ENCODE measurements at places on chromosomes 11 and 22.

DNA sequence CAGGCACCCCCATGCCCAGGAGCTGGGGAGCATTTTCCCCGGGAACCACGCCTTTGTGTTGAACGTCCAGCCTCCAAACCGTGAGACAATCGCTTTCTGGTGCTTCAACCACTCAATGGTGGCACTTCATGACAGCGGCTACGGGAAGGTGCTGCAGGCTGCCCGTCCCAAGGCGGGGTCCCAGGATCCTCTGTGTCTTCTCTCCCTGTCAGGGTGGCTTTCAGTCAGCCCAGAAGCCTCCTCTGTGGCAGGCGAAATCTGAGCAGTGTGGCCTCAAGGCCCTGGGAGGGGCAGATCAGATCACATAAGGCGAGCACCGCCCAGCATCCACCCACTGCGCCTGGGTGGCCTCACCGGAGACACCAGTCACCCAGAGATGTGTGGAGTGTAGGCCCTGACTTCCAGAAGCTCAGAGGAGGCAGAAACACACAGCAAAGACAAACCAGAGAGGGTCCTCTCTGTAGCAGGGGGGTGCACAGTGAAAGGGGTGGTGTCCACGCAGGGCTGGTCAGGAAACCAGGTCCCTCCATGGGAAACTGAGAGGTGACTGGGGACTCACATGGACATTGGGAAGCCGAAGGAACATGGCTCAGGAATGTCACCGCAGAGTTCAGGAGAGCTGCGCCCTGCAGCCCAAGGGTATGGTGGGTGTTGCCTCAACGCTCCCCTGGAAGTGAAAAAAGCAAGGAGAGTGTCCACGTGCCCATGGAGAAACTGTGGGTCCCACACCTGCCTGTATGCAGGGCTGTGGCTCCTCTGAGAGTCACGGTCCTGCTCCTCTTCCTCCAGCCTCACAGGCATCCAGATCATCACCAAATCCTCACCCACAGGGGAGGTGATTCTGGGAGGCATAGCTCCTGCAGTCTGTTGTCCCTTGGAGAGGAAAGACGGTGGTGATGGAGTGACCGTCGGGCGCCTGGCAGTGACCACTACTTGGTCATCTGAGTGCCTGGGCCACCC, 1420.7 kb downstream of the TBC1D22A start:
- DNase-seq, result no peak

- DNase-seq, result no peak
Measured at GRCh38 chr11:111561306-111561705, 20.8 kb downstream of the LAYN start.

GRCh38 chr11:78304201-78304600, 113.4 kb downstream of the GAB2 start:
- no peak for DNase-seq

GRCh38 chr22:31838917-31839316, 85.1 kb downstream of the DEPDC5 start:
- DNase-seq, result no peak

DNA sequence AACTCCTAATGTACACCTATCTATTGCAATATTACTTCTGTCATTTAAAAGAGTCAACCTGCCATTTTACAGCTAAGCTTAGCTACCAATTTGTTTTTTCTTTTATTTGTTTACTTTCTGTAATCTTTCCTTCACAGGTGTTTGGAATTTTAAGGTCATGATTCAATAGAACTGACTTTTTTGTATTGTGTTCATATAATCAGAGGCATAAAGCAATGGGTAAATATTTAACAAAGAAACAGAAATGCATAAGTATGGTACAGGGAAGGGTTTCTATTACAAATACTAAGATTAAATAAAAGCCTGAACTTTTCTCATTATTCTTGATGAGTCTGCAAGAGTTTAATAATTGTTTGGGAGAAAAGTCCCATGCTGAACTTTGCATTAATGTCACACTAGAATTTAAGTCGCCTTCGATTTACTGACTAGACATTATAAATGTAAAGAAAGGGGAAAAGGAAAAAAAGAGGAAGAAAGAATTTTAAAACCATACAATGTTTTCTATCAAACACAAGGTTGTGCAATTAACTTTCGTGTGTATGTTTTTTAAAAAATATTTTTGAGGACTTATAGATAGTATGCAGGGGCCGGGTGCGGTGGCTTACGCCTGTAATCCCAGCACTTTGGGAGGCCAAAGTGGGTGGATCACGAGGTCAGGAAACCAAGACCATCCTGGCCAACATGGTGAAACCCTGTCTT, 35.0 kb upstream of the HIPK3 start:
- no peak for DNase-seq

- DNase-seq, result no peak
Measured at GRCh38 chr22:48882636-48883200, 945.0 kb downstream of the BRD1 start.

DNA sequence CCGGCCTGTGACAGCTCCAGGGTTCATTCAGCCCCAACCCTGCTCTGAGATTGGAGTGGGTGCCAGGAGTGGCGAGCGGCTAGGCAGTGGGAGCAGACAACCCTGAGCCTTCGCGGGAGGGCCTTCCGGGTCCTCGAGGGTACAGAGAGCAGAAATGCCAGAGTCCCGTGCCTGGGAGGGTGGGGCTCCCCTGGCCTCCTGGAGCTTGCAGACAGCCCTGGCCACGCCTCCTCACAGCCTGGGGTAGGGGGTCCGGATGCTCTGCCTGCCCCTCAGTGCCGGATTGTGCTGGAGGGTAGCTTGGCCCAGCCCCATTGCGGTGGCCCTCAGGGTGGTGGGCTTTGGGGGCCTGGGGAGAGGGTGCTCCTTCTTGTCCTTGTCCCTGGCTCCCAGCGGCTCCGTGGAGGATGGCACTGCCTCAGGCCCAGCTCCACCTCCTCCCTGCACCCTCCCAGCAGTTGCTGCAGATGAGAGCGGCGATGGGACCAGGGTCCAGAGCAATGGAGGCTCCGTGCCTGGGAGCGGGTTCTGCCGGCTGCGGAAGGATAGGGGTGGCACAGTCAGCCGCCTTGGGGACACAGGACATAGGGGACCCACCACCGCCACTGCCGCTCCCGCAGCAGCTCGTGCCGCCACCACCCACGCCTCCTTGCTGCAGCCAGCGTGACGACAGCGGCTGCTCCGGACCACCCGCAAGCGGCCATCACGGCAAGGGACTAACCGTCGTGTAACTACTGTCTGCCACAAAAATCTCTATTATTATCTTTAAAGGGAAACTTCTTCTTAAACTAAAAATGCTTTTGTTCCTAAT, 34.9 kb upstream of the OR10G7 start:
- DNase-seq, result peak; percentile 26

DNA sequence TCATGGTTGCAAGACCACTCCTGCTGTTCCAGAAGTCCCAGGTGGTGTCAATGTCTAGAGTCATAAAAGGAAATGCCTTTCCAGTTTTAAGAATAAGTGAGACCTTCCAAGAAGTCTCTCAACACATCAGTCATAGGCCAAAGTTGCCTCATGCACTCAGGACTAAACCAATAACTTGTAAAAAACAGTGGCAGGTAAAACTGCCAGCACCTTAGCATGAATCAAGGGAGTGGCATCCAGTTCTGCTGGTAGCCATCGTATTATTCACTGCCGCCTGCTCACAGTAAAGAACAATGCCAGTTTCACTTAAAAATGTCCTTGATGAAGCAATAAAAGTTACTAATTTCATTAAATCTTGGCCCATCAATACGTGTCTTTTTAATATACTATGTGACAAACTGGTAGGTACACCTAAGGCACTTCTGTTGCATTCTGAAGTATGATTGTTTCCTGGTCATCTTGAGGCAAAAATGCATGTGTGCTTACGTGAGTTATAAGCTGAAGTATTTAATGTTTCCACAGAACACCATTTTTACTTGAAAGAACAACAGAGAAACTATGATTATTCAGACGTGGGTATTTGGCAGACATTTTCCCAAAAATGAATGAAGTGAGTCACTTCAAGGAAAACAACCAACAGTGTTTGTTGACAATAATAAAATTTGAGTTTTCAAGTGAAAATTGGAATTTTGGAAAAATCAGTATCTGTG, 125.2 kb upstream of the SNX19 start:
- DNase-seq, result no peak

DNA sequence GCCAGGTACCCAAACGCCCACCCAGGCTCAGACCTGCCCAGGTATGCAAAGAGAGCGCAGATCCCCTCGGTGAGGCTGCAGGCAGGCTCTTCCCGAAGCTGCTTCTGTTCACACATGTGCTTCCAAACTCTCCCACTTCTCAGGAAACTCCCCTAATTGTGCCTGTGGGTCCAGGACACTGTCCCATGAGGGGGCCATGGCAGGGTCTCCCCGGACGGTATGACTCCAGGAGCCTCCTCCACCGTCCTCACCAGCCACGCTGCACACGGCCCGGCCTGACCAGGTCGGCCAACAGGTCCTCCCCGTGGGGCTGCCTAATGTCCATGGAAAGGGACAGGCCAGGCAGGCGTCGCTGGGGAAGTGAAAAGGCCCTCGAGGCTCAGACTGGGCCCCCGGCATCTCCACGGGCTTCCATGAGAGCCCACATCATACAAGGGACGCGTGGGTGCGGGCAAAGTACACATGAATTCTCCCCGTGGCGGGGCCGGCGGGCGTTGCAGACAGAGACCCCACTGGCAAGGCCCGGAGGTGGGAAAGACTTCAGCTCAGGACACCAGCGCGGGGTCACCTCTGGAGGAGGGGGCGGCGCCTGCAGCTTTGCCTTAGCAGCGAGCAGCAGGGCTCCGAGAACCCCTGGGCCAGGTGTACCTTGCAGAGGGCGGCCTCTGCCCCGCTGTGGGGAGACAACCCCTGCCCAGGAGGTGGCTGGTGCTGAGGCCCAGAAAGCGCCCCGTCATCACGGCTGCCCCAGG, 526.1 kb downstream of the BRD1 start:
- DNase-seq, result no peak

DNA sequence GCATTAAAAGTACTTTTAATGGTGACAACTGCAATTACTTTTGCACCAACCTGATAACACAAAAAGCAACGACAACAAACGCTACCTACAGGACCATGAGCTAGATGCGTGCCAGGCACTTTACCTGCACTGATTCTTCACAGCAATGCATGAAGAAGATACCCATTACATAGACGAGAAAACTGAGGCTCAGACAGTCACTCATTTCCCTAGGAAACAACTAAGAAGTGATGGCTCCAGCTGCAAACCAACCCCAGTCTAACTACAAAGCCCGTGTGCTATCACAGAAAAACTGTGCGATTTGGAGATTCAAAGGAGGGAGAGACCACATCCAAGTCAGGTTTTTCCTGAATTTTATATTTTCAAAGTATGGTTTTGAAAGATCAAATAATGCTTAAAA, 80.1 kb upstream of the TP53I11 start:
- no peak for DNase-seq

- peak; percentile 56 for DNase-seq
Measured at GRCh38 chr22:45863981-45864751, 112.8 kb downstream of the WNT7B start.

DNA sequence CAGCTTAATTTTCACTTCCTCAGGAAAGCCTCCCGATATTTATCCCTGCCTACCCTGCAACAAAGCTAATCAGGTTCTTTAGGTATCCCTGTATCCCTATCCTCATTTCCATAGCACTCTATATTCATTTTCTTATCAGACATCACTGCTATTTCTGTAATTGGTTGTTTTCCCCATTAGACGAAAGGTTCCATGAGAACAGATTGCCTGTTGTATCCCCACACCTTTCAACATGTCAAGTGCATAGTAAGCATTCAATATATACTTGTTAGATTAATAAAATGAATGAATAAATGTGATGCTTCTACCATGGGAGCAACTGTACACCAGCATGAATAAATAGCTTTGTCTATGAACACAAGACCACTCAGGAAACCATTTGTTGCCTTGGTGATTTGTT, 499.8 kb downstream of the DLG2 start:
- no peak for DNase-seq

DNA sequence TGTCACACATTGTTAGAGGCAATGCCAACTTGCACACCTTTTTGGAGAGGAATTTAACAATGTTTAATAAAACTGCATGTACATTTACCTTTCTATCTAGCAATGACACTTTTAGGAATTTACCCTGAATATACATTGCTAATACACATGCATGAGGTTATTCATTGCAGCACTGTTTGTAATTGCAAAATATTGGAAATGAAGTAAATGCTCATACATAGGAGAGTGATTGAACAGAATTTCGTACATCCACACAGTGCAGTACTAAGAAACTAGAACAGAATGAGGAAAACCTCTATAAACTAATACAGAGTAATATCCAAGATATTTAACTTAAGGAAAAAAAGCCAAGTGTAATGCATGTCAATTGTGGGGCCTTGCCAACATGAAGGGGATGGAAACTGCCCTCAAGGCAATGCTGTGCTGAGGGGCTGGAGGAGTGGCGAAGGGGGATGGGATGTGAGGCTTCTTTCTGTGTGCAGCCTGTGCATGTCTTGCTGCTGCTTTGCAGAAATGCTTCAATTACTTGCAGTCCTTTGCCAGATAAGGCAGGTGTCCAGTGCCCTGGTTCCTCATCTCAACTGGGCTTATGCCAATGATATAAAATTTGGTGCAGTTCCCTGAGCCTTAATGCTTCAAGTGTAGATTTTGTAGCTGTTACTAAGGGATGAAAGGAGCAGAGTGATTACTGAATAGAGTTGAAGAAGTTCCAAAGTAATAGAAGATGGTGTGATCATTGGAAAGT, 96.1 kb downstream of the GRIA4 start:
- DNase-seq, result no peak

GRCh38 chr22:19815093-19815822, 39.4 kb downstream of the GNB1L start:
- DNase-seq, result no peak

DNA sequence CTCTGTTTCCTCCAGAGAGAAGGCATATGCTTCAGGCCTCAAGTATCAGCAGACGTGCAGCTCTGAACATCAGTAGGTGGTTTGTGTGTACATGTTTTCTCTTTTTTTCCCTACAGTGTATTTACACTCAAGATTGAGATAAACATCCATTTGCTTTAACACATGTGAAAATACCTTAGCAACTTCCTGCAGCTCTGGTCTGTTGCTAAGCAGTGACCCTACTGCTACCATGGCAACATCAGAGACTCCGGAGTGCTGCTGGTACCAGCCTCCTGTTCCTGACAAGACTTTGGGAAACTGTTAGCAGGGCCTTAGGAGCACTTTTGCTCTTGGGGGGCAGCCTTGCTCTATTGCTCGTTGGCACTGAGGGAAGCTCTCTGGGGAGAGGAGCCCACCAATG, 221.2 kb upstream of the PLET1 start:
- no peak for DNase-seq

DNA sequence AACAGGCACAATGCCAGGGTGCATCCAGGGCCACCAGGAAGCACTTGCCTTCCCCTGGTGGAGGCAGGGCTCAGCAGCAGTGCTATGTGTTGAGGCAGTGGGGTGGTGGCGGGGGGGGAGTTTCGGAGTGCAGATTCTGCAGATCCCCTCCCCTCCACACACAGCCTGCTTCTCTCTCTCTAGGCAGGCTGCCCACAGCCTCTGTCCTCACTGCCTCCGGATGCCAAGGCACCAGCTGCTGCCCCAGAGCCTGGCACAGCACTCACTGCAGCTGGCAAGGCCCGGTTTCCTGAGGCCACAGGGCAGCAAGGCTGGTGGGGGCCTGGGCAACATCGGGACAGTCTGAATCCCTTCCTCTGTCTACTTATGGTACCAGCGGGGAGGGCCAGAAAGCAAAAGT, 35.8 kb downstream of the NRXN2 start:
- DNase-seq, result no peak

GRCh38 chr22:30001459-30001858, 78.8 kb upstream of the HORMAD2 start:
- DNase-seq, result no peak
